ENCODE measurements at places on chromosomes 11 and 22. TPM values are rescaled to one million over a fixed set of nuclear protein-coding genes. Genes with fewer than 3 reads are reported as not detected.

Gene RFPL2
- total RNA-seq = 0.19 TPM

Gene MYO7A
- total RNA-seq = 1.5 TPM

Gene APOA4
- 1.7 TPM for total RNA-seq

Gene LMO2
- total RNA-seq = 9.4 TPM

Gene HIPK3
- 60.7 TPM for total RNA-seq

Gene MPEG1
- 55.0 TPM for total RNA-seq

Gene YPEL1
- 9.1 TPM for total RNA-seq

Gene ZNF215
- 5.9 TPM for total RNA-seq

GRCh38 chr11:2585566-2586086, 114.2 kb downstream of the KCNQ1OT1 start:
- DNase-seq = no peak

- no peak for DNase-seq
Measured at GRCh38 chr11:66981976-66982578, 7.0 kb downstream of the C11orf86 start.

DNA sequence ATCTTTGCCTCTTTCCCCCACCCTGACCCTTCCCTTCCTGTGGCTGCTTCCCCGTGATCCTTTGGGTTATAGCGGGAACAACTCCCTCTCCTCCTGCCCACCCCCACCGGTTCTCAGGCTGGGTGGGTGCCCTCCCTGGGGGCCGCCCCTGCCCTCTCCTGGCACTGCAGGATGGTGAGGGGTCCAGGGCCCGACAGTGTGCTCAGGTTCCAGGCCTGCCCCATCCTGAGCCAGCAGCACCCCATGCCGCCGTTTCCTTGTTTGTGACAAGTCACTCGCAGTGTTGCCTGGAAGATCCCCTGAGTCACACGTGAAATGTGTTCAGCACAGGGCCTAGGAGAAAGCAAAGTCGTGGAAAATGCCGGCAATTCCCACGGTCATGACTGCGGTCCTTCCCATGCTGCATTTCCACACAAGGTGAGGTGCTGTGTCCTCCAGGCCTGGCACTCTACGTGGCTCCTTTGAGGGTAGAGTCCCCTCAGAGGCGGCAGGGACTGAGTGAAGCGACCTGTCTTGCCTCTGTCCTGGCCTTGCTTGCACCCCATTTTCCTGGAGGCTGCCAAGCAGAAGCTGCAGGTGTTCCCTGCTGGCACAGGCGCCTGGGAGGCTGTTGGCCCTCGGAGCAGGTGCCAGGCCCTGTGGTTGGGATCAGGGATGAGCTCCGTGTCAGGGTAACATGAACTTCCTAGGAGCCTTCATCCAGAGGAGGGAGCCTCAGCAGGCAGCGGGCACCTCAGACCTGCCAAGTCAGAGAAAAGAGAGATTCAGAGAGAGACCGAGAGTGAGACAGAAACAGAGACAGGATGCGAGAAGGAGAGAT, 80.5 kb upstream of the LINC01488 start:
- DNase-seq = no peak

GRCh38 chr11:30424844-30425243, 101.9 kb downstream of the ARL14EP start:
- DNase-seq = no peak

GRCh38 chr11:127601578-127601977, 601.0 kb upstream of the KIRREL3 start:
- DNase-seq = no peak

DNA sequence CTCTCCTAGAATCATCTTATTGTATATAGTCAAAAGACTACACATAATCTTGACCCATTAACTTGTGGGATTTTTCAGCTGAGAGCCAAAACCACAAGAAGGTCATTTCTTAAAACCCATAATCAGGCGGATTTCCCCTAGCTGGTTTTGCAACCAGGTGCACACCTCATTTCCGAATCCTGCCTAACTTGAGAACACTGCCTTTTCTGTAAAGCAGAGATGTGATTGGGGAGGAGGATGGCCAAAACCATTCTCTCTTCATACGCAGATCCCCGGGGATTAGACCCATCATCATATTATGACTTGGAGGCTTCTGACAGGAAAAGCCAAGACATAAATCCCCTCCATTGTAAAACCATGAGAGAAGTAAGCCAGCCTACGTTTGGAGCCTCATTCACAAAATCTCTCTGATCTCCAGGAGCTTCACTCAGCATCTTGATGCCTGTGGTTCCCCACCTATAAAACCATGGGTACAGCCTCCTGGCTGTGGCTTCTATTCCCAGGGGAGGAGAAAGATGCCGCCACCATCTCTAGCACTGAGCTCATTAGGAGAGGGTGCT, 191.3 kb downstream of the KIF18A start:
- DNase-seq = no peak

- DNase-seq = no peak
Measured at GRCh38 chr11:69369945-69370344, 76.0 kb downstream of the MYEOV start.

DNA sequence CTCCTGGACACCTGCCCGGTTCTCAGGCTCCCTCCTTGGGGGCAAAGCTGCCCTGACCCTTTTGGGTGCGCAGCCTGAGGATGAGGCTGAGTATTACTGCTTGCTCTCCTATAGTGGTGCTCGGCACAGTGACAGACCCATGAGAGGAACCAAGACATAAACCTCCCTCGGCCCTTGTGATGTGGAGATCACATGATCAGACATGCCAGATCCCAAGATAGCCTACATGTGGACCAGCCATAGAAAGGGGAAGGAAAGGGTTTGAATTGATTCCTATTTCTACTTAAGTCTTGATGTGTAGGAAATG, 125.3 kb downstream of the VPREB1 start:
- DNase-seq = no peak

DNA sequence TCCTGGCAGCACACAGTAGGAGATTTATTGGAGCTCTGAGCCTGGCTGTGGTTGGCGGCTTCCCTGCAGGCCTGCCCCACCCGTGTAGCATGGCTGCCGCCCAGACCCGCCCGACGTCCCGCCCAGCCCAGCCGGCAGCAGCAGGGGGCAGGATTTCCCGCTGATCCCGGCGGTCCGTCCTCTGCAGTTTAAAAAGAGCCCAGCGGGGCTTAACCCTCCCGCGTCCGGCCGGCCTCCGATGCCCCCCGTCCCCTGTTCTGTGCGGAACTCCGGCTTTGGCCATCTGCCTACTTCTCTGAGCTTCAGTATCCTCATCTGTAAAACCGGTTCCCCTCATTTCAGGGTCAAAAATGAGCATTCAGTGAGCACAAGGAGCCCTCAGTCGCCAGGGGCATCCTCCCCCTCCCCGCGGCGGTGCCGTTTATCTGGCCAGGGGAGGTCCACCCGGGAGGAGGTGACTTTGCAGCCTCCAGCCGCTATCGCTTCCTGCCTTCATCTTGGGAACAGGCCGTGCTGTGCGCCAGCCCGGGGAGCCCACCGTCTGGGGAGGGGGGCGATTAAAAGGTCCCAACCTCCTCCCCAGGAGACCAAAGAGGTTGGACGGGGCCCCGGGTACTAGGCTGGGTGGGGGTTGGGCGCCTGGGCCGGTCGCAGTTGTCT, at the start of gene GAS2L1:
Gene GAS2L1, plus strand, starts transcription at position 476 of the 660 bp plus-strand sequence. CDS start 1,456 bp downstream, outside the sequence.
- DNase-seq = peak; percentile 18

DNA sequence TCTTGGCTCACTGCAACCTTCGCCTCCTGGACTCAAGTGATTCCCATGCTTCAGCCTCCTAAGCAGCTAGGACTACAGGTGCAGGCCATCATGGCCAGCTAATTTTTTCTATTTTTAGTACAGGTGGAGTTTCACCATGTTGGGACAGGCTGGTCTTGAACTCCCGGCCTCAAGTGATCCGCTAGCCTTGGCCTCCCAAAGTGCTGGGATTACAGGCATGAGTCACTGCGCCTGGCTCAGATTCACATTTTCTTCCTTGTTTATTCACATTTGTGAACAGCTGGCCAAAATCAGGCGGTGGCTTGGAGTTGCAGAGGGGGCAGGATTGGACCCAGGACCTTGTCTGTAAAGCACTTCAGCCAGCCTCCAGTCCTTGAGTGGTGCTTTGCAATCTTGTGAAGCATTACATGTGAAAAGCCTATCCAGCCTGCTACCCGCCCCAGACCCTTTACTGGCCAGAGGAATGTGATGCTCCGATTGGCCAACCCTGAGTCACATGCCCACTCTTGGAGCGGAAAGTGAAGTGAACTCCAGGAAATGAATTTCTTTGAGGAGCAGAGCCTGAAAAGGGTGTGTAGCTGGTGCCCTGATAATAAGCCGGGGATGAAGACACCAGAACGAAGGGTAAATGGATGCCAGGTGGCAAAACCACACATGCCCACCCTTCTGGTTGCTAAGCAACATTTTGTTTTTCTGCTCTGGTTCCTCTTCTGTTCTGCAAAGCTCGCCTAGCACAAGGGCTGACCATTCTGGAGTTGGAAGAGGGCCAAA, 62.6 kb upstream of the PTPRJ start:
- no peak for DNase-seq

DNA sequence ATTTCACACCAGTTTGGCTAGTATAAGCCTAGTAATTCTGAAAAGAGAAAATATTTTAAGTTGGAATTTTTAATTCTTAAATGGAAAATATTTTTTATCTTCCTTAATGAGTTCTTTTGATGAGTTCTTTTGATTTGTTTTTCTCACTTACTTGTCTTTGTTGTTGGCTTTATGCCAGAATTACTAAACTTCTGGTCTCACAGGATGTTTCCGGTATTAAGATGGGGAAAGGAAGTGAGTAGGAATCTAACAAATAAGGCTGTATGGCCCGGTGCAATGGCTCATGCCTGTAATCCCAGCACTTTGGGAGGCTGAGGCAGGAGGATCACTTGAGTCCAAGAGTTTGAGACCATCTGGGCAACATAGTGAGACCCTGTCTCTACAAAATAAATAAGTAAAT, 106.4 kb downstream of the ARHGAP42 start:
- DNase-seq = no peak

- DNase-seq = no peak
Measured at GRCh38 chr22:36232715-36233401, 6.5 kb downstream of the APOL2 start.

GRCh38 chr11:103537904-103538502, 428.8 kb downstream of the DYNC2H1 start:
- no peak for DNase-seq

- DNase-seq = no peak
Measured at GRCh38 chr11:114482114-114482513, 42.8 kb downstream of the REXO2 start.

DNA sequence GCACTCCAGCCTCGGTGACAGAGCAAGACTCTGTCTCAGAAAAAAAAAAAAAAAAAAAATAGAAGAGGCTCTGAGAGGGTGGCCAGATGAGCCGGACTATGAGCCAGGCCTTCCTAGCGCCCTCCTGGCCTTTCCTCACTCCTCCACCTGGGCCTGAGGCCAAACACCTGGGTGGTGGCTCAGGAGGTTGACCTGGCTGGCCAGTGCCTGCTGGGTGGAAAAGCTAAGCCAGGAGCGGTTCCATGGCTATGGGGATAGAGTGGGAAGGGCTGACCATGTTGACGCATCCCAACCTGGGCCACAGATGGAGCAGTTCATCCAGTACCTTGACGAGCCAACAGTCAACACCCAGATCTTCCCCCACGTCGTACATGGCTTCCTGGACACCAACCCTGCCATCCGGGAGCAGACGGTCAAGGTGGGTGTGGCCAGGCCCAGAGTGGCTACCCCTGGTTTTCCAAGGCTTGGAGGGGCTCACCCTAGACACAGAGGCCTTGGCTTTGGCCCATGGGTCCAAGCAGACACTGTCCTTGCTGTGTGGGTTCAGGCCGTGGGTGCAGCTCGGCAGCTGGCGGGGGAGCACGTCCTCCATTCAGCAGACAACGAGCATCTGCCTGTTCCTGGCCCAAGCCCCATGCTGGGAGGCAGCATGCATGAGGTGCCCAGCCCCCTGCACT, 7.6 kb downstream of the SCYL1 start:
- DNase-seq = no peak

DNA sequence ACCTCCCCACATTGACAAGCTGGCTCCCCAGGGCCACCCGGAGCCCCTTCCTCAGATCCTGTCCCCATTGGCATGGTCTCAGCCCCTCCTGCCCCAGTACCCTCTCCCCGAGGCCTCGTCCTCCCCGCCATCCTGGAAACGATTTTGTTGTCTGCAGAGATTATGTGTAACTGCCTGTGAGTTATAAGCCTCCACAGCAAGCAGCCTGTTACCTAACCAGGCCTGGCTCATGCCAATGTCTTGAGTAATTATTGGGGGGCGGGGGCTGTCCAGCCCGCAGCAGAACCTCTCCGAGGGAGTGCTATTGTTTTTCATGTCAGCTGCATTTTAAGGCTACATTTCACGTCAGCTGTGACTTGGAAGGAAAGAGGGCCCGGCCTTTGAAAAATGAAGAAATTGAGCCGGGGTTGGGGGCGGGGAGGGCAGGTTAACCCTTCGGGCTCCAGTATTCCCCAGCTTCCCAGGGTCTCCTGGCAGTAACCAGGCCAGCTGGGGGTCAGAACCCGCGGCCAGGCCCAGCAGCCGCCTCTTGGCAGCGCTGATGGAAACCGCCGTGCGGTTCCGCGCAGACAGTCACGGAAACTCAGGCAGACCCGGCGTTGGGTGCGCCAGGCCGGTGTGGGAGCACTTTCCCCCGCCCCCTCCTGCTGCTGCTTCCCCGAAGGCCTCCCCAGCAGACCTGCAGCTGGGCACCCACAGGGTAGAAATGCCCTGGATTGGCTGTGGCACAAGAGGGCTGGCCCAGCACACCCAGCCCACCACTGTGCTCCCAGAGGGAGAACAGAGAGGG, 59.5 kb downstream of the CDKN1C start:
- peak; percentile 75 for DNase-seq

DNA sequence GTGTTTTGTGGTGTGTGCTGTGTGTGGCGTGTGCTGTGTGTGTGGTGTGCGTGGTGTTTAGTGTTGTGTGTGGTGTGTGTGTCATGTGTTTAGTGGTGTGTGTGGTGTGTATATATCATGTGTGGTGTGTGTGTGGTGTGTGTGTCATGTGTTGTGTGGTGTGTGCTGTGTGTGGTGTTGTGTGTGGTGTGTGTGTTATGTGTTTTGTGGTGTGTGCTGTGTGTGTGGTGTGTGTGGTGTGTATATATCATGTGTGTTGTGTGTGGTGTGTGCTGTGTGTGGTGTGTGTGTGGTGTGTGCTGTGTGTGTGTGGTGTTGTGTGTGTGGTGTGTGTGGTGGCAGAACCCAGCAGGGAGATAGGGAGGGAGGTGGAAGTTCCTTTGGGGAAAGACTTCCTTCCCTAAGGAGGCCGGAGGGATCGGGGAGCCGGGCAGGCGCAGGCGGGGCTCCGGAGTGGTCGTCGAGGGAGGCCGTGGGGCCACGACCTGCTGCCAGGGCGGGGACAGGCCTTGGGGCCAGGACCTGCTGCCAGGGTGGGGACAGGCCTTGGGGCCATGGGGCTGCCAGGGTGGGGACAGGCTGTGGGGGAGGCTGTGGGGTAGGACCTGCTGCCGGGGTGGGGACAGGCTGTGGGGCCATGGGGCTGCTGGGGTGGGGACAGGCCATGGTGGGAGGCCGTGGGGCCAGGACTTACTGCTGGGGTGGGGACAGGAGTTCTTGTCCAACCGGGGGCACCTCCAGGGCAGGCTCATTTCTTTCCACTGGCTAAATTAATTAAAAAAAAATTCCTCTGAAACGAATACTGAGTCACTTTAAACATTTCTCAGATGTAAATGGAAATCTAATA, 15.2 kb downstream of the PIM3 start:
- DNase-seq = no peak

GRCh38 chr11:1034456-1035295, 1.8 kb downstream of the MUC6 start:
- no peak for DNase-seq
